Small intestine (tissue), 16 donors: ENCODE measurements at places on chromosomes 5 and 9. TPM values are rescaled to one million over a fixed set of nuclear protein-coding genes. Genes with fewer than 3 reads are reported as not detected.

- no peak for DNase-seq
These were observed 78.2 kb upstream of the GNA14 start for GRCh38 chr9:77726289-77726688.

The PCSK1 gene
- polyA plus RNA-seq = 0.45 TPM

The RMI1 gene
- polyA plus RNA-seq = 6.4 TPM

DNA sequence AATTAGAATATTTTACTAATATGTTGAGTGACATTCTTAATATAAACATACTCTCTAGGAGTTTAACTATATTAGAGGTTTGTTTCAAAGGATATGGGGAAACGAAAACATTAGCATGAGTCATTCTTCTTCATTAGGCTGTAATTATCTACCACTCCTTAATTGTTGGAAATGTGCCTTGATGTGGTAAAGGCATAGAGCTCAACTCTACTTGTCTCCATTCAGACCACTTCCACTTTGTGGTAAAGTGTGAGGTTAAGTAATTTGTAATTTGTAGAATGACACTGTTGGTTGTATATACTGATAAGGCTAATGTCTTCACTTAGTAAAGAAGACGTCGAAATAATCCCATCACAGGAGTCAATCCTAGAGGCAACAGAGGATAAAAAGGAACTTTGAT is 58.1 kb downstream of the HAPLN1 start:
- DNase-seq = no peak

The GAPT gene
- polyA plus RNA-seq = not detected

DNA sequence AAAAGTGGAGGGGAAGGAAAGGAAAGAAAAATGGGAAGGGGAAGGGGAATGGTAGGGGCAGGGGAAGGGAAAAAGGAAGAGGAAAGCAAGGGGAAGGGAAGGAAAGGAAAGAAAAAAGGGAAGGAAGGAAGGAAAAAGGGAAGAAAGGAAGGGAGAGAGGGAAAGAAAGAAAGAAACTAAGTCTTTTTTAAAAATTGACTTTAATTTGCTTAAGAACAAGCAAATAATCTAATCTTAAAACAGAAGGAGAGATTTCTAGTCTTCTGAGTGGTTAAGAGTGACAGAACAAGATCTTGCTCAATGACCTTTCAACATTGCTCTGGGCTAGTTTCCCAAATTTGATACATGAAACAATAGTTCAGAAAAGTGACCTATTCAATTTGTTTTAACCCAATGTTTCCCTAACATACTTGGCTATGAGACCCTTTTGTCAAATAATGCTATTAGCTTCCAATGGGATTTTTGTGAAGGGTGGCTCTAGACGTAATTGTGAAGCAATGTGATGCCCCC is 33.4 kb upstream of the GLIS3 start:
- no peak for DNase-seq

DNA sequence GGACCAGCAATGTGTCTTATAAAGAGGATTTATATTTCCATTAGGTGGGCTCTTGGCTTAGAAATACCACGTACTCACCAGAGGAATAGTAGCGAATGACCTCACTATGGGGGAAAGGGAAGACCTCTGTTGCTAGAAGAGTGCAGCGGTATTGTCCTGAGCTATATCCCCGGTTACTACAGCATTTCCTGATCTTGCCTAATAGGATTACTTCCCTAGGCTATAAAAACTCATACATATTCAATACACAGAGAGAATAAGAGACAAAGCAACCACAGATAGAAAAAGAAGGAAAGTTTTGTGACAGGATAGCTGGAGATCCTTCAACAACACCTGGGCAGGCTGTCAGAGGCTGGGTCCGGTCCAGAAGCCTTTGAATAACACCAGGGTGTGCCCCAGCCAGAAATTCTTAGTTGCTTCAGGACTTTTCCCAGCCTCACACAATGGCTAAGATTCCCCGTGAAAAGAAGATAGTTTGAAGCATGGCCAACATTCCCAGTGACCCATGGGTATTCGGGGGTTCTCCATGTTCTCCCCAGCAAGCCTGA is 85.4 kb downstream of the TRIM36 start:
- DNase-seq = no peak

DNA sequence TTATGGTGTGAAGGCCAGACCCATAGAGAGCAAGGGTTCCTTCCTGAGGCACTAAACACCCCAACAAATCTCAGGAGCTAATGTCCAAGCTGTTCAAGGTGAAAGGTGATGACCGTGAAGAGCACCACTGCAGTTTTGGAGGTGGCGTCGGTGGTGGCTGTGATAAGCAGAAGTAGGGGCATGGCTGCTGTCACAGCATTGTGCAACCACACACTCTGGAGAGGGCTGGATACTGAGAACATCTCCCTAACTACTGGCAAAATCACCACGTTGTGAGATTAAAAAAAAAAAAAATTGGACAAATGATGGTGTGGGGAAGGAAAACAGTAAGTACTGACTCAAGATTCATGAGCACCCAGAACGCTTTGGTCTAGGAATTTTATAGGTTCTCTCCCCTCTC is 156.5 kb downstream of the PJA2 start:
- DNase-seq = no peak

The ABO gene
- polyA plus RNA-seq = 46.4 TPM

DNA sequence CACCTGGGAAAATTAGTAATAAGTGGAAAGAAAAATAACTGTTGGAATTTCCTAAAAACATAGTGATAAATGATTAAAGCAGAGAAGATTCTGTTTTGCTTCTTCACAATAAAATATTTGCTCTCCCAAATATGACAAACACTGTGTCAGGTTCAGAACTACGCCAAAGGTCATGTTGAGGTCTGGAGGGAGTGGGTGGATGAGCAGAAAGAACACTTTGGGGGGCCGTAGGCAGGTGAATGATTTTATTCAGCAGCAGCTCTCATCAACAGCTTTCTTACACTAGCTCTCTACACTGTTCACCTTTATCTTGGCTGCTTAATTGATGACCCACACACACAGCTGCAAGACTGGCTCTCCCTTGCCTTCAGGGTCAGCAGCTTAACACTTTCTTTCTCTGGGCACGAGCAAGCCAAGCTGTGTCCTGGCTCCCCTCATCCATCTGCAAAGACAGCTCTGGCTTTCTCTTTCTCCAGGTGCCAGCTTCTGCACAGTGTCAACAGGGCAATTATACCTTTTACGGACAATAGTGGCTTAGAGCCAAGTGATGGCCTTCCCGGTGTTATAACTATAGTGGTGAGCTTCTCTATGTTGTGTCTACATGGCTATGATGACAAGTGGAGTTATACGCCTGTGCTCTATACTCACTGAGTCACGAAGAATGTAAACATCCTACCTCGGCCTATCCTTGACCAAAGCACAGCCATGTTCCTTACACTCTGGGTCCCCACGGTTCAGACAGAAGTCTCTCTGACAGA is 18.9 kb upstream of the GPX8 start:
- no peak for DNase-seq

GRCh38 chr9:115808108-115808507 is 345.5 kb upstream of the PAPPA start:
- DNase-seq = no peak

The SLC34A3 gene
- 0.81 TPM for polyA plus RNA-seq

DNA sequence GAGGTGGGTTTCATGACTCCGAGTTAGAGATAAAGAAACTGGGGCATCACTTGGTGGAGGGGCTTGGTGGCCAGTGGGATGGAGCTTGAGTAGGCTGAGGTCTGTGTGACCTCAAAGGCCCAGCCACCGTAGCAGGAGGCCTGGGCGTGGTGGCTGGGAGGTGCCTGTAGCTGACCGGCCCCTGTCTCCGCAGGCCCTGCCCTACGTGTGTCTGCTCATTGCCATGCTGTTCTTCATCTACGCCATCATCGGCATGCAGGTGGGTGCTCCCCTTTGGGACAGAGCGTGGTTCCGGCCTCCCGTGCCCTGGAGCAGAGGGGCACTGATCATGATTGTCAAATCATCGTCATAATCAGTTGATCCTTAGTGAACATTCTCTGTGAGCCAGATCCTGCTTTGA is 196.2 kb downstream of the CACNA1B start:
- DNase-seq = no peak

DNA sequence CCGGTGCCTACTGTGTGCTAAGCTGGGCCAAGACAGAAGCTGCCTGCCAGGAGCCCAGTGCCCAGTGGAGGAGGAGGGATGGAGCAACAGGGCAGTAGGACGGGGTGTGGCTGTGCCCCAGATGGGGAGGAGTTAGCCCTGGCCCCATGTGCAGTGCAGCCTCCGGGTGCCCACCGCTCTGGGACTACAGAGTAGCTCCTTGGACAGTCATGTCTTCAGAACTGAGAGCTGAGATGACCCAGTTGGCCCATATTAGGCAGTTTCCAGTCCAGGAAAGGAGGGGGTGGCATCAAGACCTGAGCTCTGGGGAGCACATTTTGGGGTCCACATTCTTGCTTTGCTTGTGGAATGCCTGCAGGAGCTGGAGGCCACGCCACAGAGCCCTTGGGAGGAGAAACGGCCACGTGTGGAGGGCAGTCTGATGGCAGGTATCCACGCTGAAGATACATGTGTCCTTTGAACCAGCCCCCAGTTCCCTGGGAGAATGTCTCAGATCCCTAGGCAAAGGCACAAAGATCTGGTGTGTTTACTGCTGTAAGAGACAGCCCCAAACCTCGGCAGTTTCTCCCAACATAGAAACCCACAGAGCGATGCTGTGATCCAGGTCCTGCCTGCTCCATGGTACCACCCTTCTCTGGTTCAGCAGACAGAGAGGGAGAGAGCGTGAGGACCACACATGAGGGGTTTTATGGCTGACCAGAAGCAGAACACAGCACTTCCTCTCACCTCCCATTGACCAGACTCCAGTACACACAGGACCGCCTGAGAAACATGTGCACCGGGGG is 46.8 kb upstream of the FCN1 start:
- DNase-seq = no peak

The SV2C gene
- polyA plus RNA-seq = not detected

The SPATA31C1 gene
- not detected for polyA plus RNA-seq

- no peak for DNase-seq
These were observed 90.8 kb downstream of the TENT4A start for GRCh38 chr5:6803981-6804550.

- no peak for DNase-seq
These were observed 69.4 kb upstream of the CTSL start for GRCh38 chr9:87656485-87656884.

DNA sequence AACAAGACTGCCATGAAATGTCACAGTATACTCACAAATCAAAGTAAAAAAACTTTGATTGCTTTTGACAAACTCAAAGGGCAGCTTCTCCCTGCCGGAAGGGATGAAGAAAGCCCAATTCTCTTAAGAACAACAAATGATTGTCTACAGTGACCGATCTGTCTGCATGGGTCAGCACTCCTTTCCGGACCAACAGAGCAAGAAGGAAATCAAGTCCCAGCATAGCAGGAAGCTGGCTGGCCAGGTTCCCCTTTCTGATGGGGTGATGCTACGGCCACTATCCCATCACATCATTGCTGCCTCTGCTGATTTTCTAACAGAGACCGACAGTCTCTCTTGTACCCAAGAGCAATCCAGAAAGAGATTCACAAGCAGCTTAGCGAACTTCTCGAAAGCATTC is 692 bp downstream of the C1QTNF3 start:
- DNase-seq = no peak

- DNase-seq = no peak
These were observed 99.1 kb downstream of the BNC2 start for GRCh38 chr9:16771356-16771755.

The PIK3R1 gene
- 9.2 TPM for polyA plus RNA-seq

The CA9 gene
- 172 TPM for polyA plus RNA-seq

The FAT2 gene
- not detected for polyA plus RNA-seq

- DNase-seq = no peak
These were observed 34.2 kb downstream of the EMB start for GRCh38 chr5:50406877-50407276.

DNA sequence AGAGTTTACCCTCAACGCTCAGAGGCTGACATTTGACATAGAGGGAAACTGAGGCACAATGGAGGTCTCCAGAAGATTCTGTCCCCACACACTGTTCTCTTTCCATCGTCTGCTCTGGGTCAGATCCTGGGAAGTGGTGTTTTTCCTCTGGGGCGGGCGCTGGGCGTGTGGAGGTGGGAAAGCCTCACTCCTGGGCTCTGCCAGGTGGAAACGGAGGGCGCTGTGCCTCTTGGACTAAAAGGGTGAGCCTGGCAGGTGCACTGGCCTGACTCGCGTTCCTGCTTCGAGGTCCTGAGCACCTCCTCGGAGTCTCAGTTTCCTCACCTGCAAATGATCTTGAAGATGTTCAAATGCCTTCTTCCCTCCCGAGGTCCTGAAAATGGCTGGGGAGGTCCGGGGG is 25.7 kb upstream of the FCN1 start:
- DNase-seq = no peak

DNA sequence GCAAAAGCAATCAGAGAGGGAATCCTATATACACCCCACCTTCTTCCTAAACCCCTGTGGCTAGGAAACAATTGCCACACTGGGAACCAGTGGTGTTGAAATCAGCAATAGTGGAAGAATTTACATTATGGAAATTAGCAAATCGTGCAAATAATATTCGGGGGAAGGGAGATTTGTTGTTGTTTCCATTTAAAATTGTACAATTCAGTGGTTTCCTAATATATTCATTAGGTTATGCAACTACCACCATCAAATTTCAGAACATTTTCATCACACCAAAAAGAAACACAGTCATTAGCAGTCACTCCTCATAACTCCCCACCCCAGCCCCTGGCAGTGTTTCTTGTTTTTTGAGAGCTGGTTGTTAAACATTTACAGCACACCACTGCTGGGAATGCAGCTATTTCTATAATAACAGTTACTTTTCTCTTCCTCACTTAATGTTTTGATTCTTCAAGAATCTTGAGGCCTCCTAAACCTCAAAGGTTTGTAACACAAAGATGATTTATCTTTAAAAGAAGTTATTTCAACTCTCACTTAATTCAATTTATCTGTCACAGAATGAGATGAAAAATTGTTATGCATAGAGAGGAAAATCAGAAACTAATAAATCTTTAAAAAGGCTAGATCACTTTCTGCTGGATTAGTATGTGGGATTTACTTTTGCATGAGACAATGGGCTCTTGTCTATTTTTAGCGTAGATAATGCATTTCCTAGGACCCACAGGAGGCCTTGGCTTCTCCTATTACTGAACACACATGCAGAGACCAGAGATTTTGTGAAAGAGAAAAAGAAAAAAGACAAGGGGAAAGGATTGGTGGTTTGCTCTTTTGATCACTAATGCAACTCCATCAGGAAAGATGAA is 91.8 kb upstream of the DAPK1 start:
- DNase-seq = no peak

The C9orf153 gene
- not detected for polyA plus RNA-seq

DNA sequence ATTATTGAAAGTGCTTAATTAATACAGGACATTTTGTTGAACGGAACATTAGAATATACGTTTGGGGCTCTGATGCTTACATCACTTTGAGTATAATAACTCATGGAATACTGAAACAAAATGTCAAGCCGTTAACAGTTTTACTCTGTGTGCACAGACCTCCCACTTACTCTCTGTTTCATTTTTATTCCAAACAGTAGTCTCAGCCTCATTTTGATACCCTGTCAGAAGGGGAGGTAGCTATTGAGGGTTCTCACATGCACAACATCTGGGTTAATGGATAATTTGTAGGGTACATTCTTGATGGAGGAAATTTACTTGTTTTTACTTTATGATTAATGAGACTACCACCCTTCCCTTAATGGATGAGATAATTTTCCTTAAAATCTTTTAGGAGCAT is 59.0 kb downstream of the SCAMP1 start:
- no peak for DNase-seq

- no peak for DNase-seq
These were observed 28.4 kb upstream of the LTC4S start for GRCh38 chr5:179765400-179765799.
